Putamen (tissue), 1 donor: ENCODE measurements at places on chromosomes 3 and 15.
A peak's percentile ranks its signal among the peaks of the same experiment; 100 is the strongest.

- DNase-seq, result no peak
Measured at GRCh38 chr3:10371789-10372188, 50.9 kb upstream of the SEC13 start.

DNA sequence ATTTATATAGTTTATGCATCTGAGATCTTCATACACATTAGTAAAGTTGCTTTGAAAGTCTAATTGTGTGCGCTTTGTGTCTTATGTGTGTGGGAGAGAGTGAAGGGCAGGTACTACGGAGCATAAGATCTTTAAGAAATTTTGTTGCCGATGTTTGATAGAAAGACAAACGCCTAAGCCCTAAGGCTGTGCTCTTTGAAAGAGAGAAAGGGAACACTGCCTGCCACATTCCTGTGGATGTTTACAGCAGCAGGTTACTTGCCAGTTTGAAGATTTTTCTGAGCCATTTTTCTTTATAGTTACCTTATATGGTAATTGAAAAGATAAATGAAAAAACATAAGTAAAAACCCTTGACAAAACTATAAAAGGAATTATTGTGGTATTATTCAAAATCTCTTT is 17.0 kb downstream of the DTWD1 start:
- DNase-seq, result no peak

DNA sequence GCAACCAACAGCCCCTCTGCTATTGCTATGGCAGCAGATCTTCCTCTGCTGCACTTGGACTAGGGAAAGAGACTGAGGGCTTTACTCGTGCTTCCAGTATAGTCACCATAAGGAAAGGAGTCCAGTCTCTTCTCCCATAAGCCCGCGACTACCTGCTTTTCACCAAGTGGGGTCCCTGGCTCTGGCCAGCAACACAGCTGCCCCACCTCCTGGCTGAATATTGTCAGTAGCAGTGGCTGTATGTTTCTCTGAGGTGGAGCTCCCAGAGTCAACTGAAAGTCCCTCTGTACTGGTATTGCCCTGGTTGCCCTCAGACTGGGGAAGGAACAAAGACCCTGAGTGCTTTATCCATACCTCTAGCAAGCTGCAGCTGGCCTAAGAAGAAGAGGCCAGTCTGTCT is 719.6 kb downstream of the SQOR start:
- DNase-seq, result no peak

GRCh38 chr15:62482785-62483429 is 317.8 kb upstream of the C2CD4B start:
- no peak for DNase-seq

DNA sequence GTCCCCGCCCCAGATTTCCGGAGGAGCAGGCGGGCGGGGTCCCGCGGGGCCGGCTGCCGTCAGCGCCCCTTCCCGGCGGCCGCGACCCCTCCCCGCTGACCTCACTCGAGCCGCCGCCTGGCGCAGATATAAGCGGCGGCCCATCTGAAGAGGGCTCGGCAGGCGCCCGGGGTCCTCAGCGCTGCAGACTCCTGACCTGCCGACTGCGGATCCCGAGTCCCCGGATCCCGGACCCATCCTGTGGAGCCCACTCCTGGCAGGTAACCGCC is at the start of gene TRH:
Gene TRH (plus strand): TSS at position 157 of the 269 bp plus-strand sequence. CDS start 1,097 bp downstream, outside the sequence.
- DNase-seq, result no peak

GRCh38 chr15:65412556-65412955 is 10.2 kb downstream of the IGDCC4 start:
- no peak for DNase-seq

DNA sequence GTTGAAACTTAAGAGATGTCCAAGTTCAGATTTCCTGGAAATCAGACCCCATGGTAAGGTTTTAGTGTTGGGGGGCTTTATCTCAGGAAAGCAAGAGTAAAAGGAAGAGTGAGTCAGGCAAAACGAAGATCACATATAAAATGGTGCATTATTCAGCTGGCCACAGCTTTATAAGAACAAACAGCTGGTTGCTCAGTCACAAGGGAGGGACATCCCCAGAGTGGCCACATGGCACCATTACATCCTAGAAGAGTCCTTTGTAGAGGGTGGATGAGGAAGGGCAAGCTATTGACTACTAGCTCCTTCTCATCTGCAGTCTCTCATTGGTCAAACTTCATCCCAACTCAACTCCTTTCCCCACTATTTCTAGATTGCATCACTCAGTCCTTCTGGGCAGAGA is 68.3 kb upstream of the COL8A1 start:
- no peak for DNase-seq

DNA sequence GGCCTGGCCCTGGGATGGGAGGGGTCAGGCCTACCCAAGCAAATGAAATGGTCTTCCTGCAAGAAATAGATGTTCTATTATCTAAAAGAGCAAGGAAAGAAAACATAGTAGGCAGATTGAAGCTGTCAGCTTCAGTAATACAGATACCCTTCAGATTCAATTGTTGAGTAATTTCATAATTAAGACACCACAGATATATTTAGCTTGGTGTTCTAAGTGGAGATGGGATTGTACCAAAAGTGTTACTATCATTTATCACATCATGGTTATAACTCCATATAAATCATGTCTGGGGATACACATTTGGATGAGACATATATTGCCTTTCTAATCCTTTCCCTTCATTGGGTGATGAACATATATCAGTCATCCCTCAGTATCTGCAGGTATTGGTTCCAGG is 41.9 kb upstream of the FAH start:
- DNase-seq, result no peak

DNA sequence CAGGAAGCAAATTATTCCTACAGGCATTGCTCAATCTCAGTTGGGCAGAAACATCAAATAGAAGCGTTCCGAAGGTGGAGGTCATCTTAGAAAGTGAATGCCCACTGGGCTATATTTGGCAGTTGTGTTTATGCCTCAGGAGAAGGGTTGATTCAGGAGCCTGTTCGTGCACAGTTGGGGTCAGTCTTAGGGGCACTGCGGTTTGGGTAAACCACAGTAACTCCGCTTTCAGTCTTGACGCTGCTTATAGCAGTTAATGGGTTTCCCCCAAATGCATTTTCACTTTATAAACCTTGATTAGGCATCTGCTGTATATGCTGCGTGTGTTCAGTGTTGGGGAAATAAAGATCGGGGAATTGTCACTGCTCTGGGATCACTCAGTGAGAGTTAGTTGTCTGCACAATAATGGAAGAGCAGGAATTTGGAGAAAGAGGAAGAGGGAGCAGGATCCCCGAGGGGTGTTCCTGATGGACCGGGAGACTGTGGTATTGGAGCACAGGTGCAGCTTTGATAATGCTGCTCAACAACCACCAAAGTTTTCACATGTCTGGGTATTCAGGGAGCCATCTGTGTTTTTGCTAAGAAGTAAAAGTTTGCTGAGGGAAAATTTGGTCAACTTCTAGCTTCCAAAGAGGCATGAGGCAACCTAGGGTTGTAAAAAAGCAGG is 124.3 kb upstream of the EIF1B start:
- DNase-seq, result no peak

GRCh38 chr3:134790065-134790464 is 5.0 kb upstream of the EPHB1 start:
- no peak for DNase-seq

DNA sequence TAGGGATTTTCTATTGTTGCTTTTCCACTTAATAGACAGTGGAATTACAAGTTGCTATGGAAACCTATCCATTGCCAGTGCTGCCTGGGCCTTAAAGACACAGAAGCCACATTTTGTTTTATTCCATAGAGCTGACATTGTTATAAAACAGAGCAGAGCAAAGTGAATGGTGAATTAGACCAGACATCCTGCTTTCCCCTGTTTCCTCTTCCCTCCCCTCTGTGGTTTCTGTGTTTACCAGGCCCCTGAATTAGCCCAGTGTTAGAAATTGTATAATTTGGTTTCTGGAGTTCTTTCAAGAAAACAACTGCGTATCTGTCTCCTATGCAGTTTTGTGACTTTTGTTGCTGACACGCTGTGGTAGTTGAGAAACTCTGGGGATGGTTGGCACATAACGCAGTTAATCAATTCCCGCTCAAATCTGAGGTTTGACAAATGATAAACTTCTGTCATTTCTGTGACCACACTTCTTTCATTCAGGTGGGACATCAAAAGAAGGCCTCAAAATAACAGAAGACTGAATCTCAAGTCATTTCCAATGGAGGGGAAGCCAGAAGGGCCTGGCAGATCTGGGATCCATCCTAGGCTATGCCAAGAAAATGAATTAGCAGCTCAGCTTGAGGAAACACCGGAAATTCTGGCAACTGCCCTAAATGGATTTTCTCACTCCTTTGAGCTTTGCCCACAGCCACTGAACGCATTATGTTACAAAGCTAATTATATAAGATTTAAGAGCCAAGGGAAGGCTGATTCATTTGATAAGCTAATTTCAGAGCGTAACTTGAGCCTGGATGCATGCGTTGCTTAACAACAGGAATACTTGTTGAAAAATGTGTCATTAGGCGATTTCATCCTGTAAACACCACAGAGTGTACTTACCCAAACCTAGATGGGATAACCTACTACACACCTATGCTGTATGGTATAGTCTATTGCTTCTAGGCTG is 46.9 kb downstream of the NR1D2 start:
- DNase-seq, result peak; percentile 86

DNA sequence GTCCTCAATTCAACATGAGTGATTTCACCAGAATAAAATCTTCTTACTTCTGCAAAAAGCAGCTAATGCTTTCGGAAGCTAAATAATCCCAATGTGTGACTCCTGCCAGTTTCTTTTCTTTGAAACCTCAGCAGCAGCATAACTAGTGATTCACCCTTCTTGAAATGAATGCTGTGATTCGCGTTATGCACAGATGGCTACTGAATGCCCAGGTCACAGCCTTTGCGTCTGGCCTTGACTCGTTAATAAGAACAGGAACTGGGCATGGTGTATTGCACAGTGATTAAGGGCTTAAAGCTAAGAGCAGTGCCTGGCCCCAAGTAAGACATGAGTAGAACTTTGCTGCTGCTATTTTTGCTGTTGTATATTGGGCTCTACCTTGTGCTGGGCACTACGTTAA is 19.0 kb downstream of the CGNL1 start:
- peak; percentile 10 for DNase-seq

GRCh38 chr15:40090774-40091455 is 17.8 kb downstream of the BMF start:
- DNase-seq, result no peak

DNA sequence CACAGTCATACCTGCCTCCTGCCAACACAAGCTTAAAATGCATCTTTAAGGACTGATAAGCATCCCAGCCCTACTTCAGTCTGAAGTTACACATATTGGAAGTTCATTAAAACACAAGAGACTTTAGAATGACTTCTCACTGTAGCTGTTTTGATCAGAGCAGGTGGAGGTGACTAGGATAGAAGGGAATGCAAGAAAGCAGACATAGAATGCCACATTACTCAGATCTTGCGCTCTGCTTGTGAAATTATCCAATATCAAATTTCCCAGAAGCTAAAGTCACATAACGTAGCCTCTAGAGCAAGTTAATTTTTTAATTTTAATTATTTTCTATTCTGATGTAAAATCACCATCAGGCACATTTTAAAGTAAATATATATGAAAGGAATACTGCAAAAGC is 306.5 kb downstream of the PLOD2 start:
- no peak for DNase-seq

- no peak for DNase-seq
Measured at GRCh38 chr15:68301301-68301700, 23.8 kb downstream of the FEM1B start.

- no peak for DNase-seq
Measured at GRCh38 chr3:39096775-39097174, 10.7 kb downstream of the GORASP1 start.

GRCh38 chr3:52705438-52705687 is 228 bp downstream of the GLT8D1 start:
- no peak for DNase-seq

GRCh38 chr3:133575086-133575485 is 1.6 kb downstream of the CDV3 start:
- DNase-seq, result no peak

DNA sequence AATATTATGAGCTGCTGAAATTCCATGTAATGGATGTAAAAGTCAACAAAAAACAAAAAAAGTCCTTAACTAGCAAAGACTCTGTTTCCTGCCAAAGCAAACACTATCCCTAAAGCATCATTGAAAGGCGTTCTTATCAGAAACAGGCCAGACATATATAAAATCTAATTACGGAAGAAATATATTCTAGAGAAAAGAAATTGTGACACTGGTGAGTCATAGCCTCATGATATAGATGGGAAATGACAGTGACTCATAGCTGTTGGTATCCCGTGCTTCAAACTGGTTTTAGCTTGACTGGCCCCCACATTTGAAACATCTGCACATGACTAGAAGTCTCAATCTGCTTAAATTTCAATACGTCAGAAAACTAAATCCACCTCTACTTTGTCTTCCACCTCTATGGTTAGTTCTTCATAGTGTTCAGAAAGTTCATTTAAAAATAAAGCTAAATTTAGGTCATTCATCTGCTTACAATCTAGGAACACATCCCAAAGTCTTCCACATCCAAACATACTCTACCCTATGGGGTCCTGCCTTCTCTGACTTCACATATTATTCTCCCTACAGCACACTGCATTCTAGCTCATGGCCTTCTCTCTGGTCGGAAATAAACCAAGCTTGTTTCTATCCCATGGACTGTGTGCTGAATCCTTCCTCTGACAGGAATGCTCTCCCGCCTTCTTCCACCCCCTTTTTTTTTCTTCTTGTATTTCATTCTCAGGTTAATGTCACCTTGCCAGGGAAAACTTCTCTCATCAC is 456.3 kb upstream of the ARRDC4 start:
- DNase-seq, result no peak

DNA sequence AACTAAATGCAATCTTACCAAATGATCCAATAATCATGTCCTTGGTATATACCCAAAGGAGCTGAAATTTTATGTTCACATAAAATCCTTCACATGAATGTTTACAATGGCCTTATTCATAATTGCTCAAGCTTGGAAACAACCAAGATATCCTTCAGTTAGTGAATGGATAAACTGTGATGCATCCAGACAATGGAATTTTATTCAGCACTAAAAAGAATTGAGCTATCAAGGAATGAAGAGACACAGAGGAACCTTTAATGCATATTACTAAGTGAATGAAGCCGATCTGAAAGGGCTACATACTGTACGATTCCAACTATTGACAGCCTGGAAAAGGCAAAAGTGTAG is 168.4 kb downstream of the PDE8A start:
- no peak for DNase-seq

DNA sequence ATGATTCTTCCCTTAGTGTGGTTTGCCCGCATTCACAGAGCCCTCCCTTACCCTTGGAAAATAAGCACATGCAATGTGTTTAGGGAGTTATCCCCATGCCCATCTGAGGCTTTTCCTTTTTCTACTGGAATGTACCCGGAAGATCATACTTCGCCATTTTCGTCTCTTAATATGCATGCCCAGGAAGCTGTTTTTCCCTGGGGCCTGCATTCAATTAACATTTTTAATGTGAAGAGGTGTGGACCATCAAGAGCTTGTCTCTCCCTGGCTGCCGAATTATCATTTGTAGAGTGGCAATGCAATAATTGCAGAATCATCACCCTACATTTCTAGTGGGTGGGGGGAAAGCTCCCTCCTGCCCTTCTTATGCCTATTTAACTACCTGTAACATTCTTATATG is 976.3 kb downstream of the DIPK2A start:
- DNase-seq, result no peak

- peak; percentile 70 for DNase-seq
Measured at GRCh38 chr3:17233398-17233800, 348.6 kb downstream of the PLCL2 start.

GRCh38 chr3:125043599-125044151 is 12.1 kb downstream of the HEG1 start:
- no peak for DNase-seq
